ENCODE measurements at places on chromosomes 7 and 10.

GRCh38 chr10:10475812-10476211 is 541.9 kb upstream of the CELF2 start:
- no peak for DNase-seq

- no peak for DNase-seq
Measured at GRCh38 chr7:127226685-127227374, 25.9 kb downstream of the GRM8 start.

DNA sequence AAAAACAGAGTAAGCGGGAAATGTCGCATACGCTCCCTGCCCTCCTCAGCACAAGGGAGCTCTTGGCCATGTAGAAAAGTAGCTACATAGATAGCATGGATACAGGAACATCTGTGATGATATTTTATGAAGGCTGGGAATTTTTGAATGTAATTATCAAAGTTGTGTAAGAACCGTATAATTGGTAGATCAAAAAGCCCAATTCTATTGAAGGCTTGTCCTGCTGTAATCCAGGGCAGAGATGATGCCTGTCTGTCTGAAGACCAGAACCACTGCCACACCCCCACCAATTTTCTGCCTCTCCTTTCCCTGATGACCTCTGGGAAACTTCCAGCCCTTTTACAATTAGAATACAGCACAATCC is 51.4 kb downstream of the ZRANB1 start:
- DNase-seq: no peak

GRCh38 chr10:73229567-73229966 is 17.5 kb downstream of the DNAJC9 start:
- no peak for DNase-seq

GRCh38 chr7:22665923-22666322 is 61.1 kb upstream of the IL6 start:
- DNase-seq: no peak

GRCh38 chr7:17492437-17492836 is 194.0 kb downstream of the AHR start:
- DNase-seq: peak; percentile 8

- no peak for DNase-seq
Measured at GRCh38 chr7:169276-170172, 22.8 kb upstream of the FAM20C start.

- peak; percentile 92 for DNase-seq
Measured at GRCh38 chr7:128869138-128869943, 6.7 kb downstream of the ATP6V1F start.

DNA sequence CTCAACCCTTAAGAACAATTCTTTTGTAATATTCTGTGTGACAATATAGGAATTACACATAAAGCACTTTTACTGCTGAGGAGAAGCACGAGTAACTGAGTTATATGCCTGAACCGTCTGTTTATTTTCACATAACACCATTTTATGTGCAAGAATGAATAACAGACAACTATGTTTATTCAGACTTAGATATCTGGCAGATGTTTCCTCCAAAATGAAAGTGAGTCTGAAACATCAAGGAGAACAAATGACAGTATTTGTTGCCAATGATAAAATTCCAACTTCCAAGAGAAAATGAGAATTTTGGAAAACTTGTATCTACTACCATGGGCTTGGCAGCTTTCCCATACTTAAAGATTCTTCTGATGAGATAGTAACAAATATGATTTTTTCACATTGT is 51.4 kb downstream of the DNMBP start:
- DNase-seq: no peak

DNA sequence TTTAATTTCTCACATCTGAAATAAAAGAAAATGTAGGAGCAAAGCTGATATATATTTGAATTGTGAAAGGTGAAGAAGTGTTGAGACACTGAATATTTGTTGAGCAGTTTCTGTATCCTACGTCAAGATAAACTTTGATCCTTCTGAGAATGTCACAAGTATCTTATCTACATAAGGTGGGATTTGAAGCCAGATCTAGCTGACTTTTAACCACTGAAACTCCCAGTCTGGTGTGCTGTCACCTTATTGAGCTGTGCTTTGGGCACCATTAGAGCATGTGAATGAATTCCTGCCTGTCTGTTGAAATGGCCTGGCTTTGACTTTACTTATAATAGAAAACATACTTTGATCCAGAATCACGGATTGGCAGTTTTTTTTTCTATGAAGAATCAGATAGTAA is 15.2 kb downstream of the GPR141 start:
- no peak for DNase-seq

DNA sequence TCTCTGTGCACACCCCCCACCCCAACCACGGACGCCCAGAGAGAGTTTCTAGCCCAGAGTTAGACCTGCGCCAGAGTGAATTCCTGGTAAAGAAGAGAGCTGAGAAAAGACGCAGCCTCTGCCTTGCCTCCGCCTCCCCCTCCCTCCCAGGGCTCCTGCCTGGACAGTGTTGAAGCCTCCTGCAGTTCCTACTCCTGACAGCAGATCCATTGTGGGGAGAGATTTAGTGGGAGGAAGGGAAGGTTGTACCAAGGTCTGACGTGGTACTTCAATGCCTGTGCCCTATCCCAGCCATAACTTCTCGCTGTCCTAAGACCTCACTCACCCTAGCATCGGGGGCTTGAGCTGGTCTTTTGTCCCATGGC is 952 bp downstream of the SRRM3 start:
- DNase-seq: peak; percentile 49

GRCh38 chr10:116588995-116589394 is 1.8 kb upstream of the PNLIPRP1 start:
- no peak for DNase-seq

DNA sequence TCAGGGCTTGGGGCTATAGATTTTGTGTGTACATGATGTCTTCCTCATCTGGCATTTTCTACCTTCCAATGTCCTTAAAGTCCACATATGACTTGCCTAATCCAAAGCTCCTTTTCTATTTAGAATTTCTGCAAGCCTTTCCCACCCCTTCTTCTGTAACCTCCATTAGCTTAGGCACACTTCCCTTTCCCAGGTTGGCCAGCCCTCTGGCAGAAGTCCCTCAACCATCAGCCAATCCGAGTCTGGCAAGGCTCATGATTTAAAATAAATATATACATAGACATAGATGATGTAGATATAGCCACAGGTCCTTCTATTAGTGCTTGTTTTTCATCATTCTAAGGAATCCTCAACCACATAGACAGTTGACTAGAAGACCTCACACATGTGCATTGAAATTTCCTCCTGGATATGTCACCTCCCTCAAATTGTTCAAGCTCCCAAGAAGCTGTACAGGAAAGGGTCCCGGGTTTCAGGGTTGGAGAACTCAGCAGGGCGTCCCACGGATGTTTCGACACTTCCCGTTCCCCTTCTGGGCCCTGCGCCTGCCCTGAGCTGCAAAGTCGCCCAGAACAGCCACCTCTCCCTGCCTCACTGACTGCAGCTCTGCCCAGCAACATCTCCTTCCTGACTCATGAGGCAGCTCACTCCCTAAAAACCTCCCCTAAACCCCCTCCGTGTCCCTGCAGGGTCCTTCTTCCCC is 20.4 kb upstream of the PIK3AP1 start:
- DNase-seq: no peak

GRCh38 chr10:116477986-116478664 is 50.5 kb downstream of the PNLIPRP3 start:
- DNase-seq: no peak

- DNase-seq: peak; percentile 69
Measured at GRCh38 chr10:43137717-43138020, 576 bp upstream of the CSGALNACT2 start.
